NCI-H774 (cell line): ENCODE measurements at places on chromosomes 3 and 15.
A peak's percentile ranks its signal among the peaks of the same experiment; 100 is the strongest.

DNA sequence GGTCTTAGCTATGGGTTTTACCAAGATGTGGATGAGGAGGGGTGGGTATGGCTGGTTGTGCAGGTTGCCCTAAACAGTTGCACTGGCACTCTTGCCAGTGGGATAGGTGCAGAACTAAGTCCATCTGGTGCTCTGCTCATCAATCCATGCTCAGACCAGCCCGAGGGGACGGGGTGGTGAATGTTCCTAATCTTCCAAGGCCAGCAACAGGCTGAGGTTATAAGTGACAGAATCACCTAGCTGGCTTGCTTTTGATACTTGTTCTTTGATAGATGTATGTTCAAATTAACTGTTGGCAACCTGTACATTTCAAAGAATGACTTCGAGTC lies 53.5 kb upstream of the CCR2 start:
- DNase-seq, result no peak

DNA sequence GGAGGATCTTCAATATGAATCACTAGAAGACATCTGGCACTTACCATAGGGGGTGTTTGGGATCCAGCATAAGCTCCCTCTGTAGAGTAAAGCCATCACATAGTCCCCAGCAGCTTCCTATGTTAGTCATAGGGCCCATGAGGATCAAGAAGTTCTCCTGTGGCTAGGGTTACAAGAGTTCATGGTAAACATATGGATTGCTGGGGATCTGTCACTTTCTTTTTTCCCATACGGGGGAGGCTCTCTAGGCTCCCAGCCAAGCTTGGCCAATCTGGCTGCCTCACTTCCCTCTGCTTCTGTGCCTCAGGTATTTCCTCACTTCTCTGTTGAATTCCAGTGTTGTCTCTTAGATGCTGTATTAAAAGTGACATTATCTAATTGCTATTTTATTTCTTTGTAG lies 597.9 kb downstream of the PDCD6IP start:
- DNase-seq, result no peak

GRCh38 chr3:129058441-129059200 lies 2.0 kb upstream of the GP9 start:
- DNase-seq, result peak; percentile 66

- no peak for DNase-seq
Observed at GRCh38 chr15:54812383-54812782, 384.4 kb downstream of the RSL24D1 start.

GRCh38 chr15:40439960-40440742 lies 602 bp upstream of the BAHD1 start:
- DNase-seq, result no peak

GRCh38 chr3:131109156-131109555 lies 82.5 kb downstream of the NEK11 start:
- DNase-seq, result no peak

DNA sequence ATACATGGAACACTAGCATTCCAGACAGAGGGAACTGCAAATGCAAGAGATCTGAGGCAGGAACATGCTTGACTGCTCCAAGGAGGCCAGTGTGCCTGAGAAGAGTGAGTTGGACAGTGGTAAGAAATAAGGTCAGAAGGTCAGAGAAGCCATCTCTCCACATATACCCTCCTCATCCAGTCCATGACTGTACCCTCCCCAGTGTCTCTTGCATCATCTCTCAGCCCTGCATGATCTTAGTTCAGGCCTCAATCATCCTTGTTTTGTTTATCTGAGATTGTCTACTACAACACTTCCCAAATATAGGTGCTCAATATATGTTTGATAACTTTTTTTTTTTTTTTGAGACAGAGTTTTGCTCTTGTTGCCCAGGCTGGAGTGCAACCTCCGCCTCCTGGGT lies 5.5 kb upstream of the RSL24D1 start:
- no peak for DNase-seq

DNA sequence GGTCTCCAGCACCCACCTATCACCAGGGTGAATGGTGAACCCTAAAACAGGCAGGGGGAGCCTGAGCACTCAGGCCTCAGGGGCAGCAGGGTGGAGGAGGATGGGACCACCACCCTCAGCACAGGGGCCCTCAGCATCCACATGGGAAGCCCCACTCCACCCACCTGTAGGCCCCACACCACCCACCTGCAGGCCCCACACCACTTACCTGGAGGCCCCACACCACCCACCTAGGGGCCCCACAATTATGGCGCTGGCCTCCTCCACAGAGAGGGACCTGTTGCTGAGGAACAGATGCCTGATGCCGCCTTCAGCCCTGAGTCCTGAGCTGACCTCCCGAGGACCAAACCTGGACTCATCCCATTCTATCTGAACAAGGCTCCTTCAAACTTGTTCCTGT lies 46.7 kb downstream of the HMCES start:
- DNase-seq, result no peak

DNA sequence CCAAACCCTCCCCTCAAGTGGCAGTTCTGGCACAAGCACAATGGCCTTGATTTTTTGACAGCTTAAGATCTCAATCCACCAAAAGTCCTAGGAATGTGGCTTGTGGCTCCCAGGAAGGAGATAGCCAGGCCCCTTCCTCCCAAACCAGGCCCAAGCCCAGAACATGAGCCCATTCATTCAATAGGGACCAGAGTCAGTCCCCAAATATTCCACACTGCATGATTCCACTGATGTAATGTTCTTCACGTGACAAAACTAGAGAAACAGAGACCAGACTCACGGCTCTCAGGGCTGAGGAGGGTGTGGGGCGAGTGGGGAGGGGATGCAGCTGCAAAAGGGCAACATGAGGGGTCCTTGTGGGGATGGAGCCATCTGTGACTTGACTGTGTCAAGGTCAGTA lies 25.5 kb downstream of the ABTB1 start:
- no peak for DNase-seq

GRCh38 chr3:157832588-157832987 lies 273.6 kb downstream of the SHOX2 start:
- DNase-seq, result no peak

DNA sequence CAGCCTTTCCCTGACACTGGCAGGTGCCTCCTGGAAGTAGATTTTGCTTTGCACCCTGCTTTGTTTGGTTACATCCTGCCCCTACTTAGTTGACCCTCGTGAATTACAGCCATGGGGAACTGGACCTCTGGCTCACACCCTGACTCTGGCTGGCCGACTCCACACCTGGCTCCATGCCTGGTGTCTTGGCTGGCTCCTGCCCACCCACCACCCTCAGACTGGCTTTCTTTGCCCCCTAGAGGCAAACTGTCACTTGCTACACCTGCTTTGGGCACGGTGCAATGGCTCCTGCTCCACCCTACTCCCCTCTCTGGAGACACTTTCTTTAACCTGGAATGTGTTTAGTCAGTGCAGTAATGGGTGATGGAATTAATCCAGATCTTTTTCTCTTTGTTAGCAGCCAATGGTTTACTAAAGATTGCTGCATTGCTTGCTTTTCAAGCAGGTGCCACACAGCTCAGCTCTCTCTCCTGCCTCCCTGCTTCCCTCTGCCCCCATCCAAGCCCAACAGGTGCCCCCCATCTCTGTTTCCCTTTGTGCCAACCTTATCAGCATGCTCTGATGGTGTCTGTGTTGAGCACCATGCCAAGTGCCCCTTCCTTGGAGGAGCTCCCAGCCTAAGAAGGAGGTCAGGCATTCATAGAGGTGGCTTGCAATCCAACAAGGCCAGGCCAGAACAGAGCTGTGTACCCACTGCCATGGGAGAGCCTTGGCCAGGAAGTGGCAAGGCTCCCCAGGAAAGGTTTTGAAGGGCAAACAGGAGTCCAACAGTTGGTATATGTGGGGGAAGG lies 38.4 kb downstream of the RASGRF1 start:
- DNase-seq, result no peak

- no peak for DNase-seq
Observed at GRCh38 chr3:40581166-40581565, 56.4 kb downstream of the ZNF621 start.

DNA sequence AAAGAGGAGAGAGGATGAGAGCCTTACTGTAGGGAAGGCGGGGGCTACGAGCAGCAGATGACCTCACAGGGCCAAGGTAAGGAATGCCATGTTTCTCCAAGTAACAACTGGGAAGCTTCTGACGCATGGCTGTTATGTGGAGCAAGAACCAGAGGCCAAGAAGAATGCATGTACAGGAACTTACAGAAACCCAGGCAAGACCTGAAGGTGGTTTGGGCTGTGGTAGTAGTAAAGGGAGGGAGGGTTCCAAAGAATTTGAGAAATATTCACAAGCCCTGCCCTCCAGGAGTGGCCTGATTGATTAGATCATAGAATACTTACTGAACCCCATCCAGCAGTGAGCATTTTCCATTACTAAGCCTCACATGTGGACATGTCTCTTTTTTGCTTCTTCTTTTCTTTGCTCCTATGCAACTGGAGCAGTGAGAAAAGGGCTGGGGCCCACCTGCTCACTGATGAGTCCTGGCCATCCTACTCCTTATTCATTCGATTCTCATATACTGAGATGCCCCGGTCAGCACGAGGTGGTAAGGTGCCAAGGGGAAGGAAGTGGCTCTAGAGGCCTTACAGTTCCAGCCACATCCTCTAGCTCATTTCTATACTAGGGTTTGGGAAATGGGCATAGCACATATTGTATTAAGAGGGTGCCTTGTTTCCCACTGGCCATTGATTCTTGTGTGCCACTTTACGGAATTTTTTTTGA lies 8.3 kb upstream of the SLC12A8 start:
- no peak for DNase-seq

DNA sequence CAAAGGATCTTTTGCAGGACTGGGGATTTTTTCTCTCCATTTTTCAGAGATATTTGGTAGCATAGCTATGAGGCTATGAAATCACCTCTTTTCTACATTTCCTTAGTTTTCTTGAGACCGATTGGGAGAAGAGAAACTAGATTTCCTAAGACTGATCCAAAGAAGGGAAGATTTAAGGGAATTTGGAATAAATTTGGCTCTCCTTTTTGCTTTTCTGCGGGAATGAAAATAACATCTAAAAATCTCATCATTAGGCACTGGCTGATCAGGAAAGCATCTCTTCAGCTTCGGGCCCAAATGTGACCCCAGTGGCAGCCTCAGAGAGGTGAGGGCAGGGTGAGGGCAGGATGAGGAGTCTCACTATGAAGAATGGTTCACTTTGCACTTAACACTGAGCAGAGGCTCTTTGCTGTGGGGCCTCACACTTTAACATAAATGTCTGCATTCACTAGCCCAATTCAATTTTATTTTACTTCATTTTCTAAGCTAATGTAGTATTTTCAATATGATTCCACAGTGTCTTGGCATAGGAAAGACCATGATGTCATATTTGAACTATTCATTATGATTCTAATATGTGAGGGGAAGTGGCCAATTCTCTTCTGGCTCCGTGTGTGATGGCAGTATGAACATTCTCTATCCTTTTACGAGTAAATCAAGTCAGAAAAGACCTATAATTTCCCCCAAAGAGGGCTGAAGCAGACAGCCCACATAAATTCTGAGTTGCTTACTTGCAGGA lies 193.2 kb downstream of the MEX3B start:
- DNase-seq, result no peak

DNA sequence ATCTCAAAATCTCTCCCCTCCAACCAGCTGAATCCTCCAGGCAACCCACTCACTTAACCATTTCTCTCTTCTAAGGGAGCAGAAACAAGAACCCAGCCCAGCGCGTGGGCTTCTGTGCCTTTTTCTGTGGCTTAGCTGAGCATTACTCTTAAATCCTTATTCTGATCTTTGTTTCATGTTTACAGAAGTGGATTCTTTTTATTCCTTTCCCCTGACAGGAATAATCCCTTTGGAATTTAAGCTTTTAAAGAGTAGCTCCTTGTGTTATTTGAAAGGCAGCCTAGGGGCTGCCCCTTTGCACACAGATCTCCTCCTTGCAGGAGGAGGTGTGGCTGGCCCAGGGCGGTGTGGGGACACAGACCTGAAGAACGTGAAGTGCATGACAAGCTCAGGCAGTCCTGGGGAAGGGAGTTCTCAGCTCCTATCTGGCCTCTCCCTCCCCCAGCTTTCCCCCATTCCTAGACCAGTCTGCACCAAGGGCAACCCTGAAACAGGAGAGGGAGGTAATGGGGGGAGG lies 77.1 kb upstream of the UBE2E1 start:
- no peak for DNase-seq

- no peak for DNase-seq
Observed at GRCh38 chr3:172133838-172134237, 94.5 kb downstream of the FNDC3B start.

- no peak for DNase-seq
Observed at GRCh38 chr15:91908391-91908790, 54.9 kb downstream of the SLCO3A1 start.

DNA sequence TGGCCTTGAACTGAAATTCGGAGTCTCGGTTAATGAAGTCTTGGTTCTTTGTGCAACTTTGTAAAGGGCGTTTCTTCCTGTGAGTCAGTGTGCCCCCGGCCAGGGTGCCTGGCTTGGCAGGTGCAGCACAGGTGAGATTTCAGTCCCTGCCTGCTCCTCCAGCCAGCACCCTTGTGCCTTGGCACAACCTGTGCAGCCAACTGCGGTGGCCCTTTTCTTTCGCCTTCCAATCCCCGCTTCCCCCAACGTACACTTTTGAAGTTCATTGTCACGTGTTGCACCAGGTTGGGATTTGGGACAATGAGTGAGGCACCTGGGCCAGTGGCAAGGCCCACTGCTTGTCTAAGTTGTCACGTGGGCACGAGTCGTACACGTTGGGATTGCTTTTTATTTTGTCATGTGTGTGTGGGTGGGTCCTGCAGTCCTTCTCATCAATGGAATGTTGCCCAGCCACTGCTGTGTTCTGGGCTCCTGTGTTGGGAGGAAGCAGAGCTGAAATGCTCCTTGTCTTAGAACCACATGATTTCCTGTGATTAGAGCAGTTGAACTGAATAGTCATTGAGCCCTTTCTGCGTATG lies 242.9 kb upstream of the BHLHE40 start:
- no peak for DNase-seq

GRCh38 chr3:12221663-12222062 lies 63.0 kb upstream of the TIMP4 start:
- no peak for DNase-seq

- DNase-seq, result no peak
Observed at GRCh38 chr3:17747174-17747889, 4.9 kb upstream of the TBC1D5 start.

DNA sequence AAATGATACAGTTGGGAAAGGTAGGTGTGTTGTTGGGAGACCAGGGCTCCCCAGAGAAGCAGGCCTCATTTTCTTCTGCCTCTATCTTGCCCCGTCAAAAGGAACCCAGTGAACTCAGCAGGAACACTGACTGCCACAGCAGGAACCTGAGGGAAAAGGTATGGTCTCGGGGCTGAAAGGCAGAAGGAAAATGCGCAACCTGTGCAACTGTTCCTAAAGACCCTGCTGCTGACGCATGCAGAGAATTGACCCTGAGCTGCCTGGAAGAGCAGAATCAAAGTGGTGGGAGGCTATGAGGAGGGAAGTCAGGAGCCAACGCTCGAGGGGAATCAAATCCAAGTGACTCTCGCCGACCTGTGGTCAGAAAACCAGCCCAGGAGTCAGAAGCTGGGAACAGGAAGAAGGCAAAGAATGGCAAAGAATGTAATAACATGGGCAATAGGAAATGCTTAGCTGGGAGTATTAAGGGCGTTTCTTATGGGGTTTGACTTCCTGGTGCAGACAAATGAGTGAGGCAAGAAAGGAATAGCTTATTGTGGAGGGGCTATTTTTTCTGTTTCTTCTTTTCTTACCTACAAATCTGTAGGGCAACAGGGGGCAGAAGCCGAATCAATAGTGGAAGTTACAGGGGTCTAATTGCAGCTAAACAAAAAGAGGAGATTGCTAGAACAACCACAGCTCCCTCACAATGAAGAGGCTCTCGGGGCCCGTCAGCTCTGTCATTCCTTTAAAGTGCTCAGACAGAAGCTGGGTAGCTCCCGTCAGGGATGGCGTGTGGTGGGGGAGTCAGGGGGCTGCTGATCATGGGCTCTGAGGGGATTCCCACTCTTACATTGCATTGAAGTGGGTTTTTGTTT lies 65.4 kb upstream of the DLG1 start:
- no peak for DNase-seq
